ENCODE measurements at places on chromosomes 6 and 20.

DNA sequence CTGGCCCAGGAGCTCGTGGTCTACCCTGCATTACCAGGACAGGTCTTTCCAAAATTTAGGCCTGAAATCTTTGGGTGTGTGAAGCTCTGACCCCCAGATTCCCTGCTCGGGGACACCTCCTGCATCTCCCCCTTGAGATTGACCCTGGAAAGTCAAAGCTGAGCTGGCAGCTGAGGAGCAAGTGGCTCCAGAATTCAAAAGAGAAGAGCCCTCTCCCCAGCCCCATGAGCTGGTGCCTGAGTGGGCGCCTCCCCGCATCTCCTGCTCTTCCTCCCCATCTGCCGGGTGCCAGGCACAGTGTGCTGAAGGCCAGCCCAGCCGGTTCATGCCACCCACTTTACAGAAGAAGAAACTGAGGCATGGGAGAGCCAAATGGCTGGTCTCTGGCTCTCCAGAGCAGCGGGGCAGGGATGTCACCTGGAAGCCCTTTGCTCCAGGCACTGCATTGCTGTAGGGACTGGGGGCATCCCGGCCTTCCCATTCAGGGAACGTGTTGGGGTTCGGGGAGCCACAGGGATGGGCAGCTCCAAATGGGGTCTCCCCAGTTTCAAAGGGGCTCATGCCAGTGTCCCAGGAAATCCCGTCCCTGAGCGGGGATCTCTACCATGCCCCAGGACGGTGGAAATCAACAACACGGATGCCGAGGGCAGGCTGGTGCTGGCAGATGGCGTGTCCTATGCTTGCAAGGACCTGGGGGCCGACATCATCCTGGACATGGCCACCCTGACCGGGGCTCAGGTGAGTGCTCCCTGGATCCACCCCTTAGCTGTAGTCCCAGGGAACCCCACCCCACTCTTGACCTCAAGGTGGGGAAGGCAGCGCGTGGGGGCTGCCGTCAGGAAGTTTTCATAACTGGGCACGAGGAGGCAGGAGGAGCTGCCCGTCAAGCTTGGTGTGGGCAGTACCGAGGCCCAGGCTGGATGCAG, 20.5 kb downstream of the NPEPL1 start:
- DNase-seq, result no peak

GRCh38 chr6:133254552-133255228, 13.5 kb downstream of the EYA4 start:
- DNase-seq, result no peak

DNA sequence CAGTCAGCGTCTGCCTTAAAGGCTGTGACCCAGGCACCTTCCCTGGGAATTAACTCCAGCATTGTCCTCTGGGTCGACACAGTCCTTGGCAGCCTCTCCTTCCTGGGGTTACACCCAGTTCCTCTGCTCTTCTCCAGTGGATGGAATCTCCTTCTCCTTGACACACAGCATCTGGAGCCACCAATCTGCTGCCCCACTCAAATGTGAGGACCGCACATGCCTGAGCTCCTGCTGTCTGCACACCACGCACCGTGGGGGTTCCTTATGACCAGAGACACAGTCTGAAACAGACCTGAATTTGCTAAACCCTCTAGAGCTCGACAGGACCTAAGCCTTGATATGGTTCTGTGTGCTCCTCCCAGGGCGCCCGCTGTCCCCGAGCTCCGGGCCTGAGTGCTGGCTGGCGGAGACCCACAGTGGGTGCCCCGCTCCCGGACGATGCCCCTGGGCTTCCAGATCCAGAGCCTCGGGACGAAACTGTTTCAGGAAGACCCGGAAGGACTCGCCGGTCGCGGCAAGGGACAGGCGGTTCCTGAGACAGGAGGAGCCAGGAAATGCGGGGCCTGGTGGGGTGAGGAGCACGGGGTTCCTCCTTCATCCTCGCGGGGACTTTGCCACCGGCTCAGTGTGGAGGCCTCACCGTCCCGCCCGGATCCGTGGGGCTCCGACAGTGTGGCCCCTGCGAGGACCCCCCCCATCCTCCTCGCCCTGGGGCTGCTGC, 2.5 kb upstream of the RAET1G start:
- no peak for DNase-seq

GRCh38 chr6:67358241-67358640, 1276.8 kb upstream of the ADGRB3 start:
- DNase-seq, result no peak

- DNase-seq, result no peak
Observed at GRCh38 chr6:97909380-97909779, 626.4 kb upstream of the MMS22L start.

- DNase-seq, result no peak
Observed at GRCh38 chr6:44349904-44350649, 7.6 kb downstream of the SPATS1 start.

DNA sequence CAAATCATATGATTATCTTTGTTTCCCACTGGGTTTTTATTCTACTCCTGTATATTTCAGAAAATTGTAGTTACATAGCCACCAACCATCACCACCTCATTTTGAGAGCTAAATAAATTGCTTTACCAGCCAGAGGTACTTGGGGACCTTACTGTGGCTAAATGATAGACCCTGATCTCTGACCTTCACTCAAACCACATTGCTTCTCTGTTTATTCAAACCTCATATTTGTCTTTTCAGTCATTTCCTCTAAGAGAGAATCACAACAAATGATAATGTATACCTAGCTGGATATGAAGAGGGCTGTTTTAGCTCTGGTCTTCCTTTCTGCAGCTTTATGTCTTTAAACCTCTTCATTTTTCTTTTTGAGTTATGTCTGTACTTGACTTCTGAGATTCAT, 142.8 kb downstream of the ADGB start:
- no peak for DNase-seq

Measured in NCI-H1694 treated with DMSO at 0.1 percent for 48 hours (cell line).